ENCODE measurements at places on chromosomes 13 and 19.

DNA sequence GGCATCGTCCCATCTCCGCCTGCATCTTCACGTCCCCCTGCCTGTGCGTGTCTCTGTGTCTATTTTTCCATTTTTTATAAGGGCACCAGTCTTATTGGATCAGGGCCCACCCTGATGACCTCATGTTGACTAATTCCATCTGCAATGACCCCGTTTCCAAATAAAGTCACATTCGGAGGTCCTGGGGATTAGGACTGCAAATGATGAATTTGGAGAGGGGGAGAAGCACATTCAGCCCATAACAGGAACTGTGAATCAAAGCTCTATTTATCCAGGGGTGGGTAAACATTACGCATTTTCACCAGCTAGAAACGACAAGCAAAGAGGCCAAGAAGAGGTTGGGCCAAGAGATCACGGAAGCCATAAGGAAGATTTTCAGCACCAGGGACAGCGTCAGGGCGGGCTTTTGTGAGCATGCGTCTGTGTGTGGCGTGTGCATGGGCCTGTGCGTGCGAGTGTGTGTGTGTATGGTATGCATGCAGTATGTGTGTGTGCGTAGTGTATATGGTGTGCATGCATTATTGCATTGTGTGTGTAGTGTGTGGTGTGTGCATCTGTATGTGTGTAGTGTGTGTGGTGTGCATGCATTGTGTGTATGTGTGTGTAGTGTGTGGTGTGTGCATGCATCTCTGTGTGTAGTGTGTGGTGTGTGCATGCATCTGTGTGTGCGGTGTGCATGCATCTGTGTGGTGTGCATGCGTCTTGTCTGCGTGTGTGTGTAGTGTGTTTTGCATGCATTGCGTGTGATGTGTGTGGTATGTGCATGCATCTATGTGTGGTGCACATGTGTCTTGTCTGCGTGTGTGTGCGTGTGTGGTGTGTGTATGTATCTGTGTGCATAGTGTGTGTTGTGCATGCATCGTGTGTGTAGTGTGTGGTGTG is 19.6 kb downstream of the CELF5 start:
- no peaks in the 10 kb centered on the region for H3K27me3 ChIP-seq
- no peak overlapping the region for H3K4me3 ChIP-seq
- H3K27ac ChIP-seq: no peak overlapping the region
- H3K36me3 ChIP-seq: no peaks in the 10 kb centered on the region

DNA sequence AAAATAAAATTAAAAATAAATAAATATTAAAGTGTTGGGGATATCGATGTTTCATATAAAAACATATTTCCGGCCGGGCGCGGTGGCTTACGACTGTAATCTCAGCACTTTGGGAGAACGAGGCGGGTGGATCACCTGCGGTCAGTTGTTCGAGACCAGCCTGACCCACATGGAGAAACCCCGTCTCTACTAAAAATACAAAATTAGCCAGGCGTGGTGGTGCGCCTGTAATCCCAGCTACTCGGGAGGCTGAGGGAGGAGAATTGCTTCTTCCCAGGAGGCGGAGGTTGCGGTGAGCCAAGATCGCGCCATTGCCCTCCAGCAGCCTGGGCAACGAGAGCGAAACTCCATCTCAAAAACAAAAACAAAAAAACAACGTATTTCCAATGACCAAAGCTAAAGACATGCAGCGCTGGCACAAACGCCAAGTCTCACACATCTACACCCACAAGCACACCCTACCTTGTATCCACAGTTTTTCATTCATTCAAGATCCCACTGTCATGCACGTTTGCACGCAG is 907 bp downstream of the ZNF569 start:
- peaks cover 41% of the 10 kb centered on the region for H3K36me3 ChIP-seq
- peak overlapping the region; percentile 83 for H3K27ac ChIP-seq
- H3K4me1 ChIP-seq: peaks cover 31% of the 10 kb centered on the region
- peak overlapping the region; percentile 73 for H3K4me3 ChIP-seq
- DNase-seq: no peak
- H3K27me3 ChIP-seq: no peaks in the 10 kb centered on the region

DNA sequence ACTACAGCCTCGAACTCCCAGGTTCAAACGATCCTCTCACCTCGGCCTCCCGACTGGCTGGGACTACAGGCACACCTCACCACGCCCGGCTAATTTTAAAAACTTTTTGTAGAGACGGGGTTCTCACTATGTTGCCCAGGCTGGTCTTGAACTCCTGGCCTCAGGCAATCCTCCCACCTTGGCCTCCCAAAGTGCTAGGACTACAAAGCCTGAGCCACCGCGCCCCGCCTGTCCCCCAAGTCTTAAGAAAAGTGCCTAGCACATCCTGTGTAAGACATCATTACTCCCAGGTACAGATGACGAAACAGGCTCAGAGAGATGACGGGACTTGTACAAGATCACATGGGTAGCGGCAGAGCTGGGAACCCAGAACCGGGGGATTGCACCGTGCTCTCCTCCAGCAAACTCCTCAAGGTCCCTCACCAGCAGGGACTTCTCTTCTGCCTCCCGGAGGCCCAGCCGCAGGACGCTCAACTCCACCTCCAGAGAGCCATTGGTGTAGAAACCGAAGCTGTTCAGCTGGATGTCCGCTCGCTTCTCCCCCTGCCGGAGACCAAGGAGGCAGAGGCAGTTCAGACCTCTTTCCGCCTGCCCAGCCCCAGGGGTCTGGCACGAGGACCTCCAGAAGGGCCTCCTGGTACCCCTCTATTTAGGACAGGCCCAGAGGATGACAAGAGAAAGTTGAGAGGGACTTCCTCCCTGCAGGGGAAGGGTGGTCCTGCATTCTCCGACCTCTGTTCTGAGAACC is 1.0 kb downstream of the GPR108 start:
- DNase-seq: no peak
- peak overlapping the region; percentile 78 for H3K4me3 ChIP-seq
- H3K27me3 ChIP-seq: no peaks in the 10 kb centered on the region
- peaks cover 31% of the 10 kb centered on the region for H3K4me1 ChIP-seq
- H3K27ac ChIP-seq: peak overlapping the region; percentile 95
- H3K36me3 ChIP-seq: peaks cover 21% of the 10 kb centered on the region

DNA sequence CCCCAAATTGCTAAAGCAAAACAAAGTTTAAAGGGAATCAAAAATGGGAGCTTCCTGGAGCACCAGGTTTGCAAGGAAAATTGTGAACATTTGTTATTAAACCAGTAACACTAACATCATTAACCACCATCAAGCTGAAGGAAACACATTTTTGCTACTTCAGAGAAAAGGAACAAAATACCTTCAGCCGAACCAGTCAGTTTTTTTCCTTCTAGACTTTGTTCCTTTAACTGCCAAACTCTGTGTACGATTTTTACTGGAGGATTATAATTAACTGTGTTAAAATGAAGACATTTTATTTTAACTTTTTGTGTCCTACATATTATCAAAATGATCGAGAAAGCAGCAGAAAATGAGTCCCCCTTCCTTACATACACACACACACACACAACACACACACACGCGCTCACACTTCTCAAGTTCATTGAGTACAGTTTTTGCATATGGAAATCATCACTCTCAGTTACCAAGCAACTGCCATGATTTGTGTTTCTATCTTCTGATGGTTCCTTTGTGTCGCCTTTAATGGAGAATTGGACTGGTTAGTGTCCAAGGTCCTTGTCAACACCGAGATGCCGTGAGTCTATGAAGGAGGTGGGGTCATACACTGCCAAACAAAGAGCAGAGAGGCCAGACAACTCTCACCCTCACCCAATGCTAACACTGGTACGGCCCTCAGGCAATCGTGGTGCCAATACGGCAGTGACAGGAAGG is 9.8 kb upstream of the SERP2 start:
- no peak overlapping the region for H3K27ac ChIP-seq
- no peak overlapping the region for H3K4me3 ChIP-seq
- no peak for DNase-seq
- peaks cover 10% of the 10 kb centered on the region for H3K4me1 ChIP-seq

DNA sequence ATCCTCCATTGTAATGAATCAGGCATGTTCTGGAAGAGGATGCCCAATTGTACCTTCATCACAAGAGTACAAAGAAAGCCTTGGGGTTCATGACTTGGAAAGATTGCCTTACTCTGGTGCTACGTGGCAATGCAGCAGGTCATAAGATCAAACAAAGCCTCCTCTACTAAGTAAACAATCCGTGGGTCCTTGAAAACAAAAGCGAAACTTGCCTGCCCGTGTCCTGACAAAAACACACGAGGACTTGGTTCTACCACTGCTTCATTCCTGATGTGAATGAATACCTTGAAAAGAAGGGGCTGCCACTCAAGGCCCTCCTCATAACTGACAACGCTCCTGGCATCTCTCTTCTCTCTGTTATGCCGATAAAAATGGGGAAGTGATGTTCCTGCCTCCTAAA is 18.9 kb downstream of the ZNF563 start:
- H3K36me3 ChIP-seq: peaks cover 18% of the 10 kb centered on the region
- no peak overlapping the region for H3K4me3 ChIP-seq
- DNase-seq: no peak
- no peaks in the 10 kb centered on the region for H3K27me3 ChIP-seq

DNA sequence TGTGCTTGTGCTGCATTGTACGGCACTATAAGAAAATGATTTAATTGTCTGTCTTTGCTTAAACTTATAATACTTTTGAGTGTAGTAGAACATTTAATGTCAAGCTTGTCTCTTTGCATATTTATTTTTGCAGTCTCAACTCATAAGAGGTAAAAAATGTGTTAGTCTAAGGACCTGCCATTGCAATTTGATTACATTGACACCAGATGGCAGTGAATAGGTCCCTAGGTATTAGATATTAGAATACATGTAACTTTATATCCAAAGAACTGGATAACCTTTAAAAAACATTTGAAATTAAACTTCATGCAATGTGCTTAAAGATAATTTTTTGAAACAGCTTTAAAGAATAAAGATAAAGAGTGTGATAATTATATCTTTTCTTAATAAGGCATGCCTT is 1421.3 kb downstream of the OLFM4 start:
- H3K27me3 ChIP-seq: no peaks in the 10 kb centered on the region
- no peak overlapping the region for H3K27ac ChIP-seq
- no peak for DNase-seq
- H3K4me3 ChIP-seq: no peak overlapping the region
